ENCODE measurements at places on chromosomes 1 and 21.

- peaks cover 3% of the 10 kb centered on the region for H3K27me3 ChIP-seq
- no peak overlapping the region for H3K4me3 ChIP-seq
- no peak for DNase-seq
- H3K4me1 ChIP-seq = no peaks in the 10 kb centered on the region
Observed at GRCh38 chr1:170520601-170521000, 11.4 kb upstream of the GORAB start.

GRCh38 chr1:73637264-73637663 is 560.7 kb downstream of the LRRIQ3 start:
- H3K36me3 ChIP-seq = no peaks in the 10 kb centered on the region
- DNase-seq = no peak
- no peak overlapping the region for H3K27ac ChIP-seq

DNA sequence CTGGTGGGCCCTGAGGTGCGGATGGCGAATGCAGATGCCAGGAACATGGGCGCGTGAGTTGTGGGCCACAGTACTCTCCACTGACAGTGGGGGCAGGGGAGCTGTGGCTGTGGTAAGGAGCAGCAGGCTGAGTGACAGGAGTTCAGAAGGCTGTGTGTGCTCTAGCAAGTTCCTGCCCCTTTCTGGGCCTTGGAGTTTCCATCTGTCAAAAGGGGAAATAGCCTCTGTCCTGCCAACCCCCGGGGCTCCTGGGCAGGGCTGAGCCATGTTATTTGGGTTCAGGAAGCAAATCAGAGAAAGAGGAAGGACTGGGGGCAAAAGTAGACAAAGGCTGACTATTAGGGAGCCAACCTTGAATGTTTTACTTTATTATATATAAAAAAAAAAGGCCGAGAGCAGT is 19.5 kb upstream of the MFN2 start:
- no peak overlapping the region for H3K27ac ChIP-seq
- no peak overlapping the region for H3K4me3 ChIP-seq
- no peak for DNase-seq
- H3K36me3 ChIP-seq = no peaks in the 10 kb centered on the region
- H3K27me3 ChIP-seq = no peaks in the 10 kb centered on the region

DNA sequence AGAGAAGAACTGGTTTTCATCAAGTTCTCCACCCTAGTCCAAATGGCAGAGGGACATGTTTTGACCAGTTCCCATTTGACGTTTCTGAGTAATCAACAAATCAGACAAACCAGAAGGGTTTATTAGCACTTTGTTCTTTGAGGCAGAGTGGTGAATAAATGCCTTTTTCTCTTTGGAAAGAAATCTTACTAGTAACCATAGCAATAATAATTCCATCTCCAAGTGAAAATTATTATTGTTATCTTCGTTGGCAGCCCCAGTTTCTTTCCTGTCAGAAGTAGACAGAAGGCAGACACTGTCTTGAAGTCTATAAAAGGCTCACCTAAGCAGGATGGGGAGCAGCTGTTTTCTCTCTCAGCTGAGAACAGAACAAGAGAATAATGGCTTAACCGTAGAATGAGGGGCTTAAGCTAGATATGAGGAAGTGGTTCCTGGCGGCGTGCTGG is 391.6 kb downstream of the PBX1 start:
- H3K4me3 ChIP-seq = no peak overlapping the region
- no peaks in the 10 kb centered on the region for H3K27me3 ChIP-seq
- no peak overlapping the region for H3K27ac ChIP-seq

GRCh38 chr1:193104907-193105820 is at the start of gene GLRX2:
Gene GLRX2 (minus strand): TSS chr1:193105414. CDS start chr1:193105382, 32 bp downstream.
- H3K4me1 ChIP-seq = peaks cover 7% of the 10 kb centered on the region
- H3K36me3 ChIP-seq = peaks cover 5% of the 10 kb centered on the region
- H3K27me3 ChIP-seq = no peaks in the 10 kb centered on the region
- H3K27ac ChIP-seq = peak within 1 kb of the TSS; percentile 45

DNA sequence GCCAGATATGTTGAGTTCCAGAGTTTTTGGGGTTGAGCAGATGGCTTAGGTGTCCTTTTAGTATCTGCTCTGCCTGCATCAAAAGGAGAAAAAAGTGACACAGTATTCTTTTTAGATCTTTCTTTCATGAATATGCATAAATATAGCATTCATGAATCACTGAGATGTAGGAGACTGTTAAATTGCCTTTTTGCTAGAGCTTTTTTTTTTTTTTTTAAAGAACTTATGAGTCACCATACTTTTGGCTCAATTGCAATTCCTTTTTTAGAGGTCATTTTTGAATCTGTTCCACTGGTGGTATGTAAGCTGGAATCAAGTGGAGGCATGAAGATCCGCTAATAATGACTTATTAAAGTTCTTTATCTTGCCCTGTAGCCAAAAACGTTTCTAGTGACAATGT is 480.9 kb upstream of the ZRANB2 start:
- H3K36me3 ChIP-seq = no peaks in the 10 kb centered on the region
- no peak for DNase-seq
- no peak overlapping the region for H3K27ac ChIP-seq
- H3K4me3 ChIP-seq = no peak overlapping the region
- no peaks in the 10 kb centered on the region for H3K4me1 ChIP-seq

GRCh38 chr1:93171549-93172034 is 8.6 kb downstream of the TMED5 start:
- peak overlapping the region; percentile 7 for H3K4me3 ChIP-seq
- peaks cover 11% of the 10 kb centered on the region for H3K4me1 ChIP-seq
- peaks cover 13% of the 10 kb centered on the region for H3K36me3 ChIP-seq
- H3K27me3 ChIP-seq = no peaks in the 10 kb centered on the region

- DNase-seq = no peak
- peaks cover 11% of the 10 kb centered on the region for H3K27me3 ChIP-seq
- no peak overlapping the region for H3K4me3 ChIP-seq
Observed at GRCh38 chr1:14842891-14843290, 244.4 kb downstream of the KAZN start.

DNA sequence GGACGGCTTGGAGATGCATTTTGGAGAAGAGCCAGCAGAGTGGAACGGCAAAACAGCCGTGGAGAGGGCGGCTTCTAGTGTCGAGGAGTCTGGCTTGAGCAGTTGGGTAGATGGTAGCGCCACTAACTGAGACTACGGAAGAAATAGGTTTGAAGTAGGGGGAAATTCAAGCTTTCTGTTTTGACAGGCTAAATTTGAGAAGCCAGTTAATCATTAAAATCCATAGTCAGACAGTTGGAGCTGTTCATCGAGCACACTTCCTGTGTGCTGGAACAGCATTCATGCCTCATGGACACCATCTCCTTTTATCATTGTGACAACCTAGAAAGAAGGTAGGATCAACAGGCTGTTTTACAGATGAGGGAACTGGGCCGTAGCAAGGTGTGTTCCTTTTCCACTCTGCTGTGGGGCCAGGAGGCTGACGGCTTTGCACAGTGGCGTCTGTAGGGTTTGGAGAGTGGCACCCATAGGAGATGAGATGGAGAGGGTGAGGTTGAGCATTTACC is 3.4 kb upstream of the PKLR start:
- H3K4me1 ChIP-seq = peaks cover 15% of the 10 kb centered on the region
- H3K4me3 ChIP-seq = no peak overlapping the region
- H3K27ac ChIP-seq = no peak overlapping the region
- no peaks in the 10 kb centered on the region for H3K36me3 ChIP-seq
- no peak for DNase-seq

- H3K27me3 ChIP-seq = no peaks in the 10 kb centered on the region
- H3K36me3 ChIP-seq = no peaks in the 10 kb centered on the region
- H3K4me1 ChIP-seq = peaks cover 8% of the 10 kb centered on the region
- no peak overlapping the region for H3K27ac ChIP-seq
Observed at GRCh38 chr1:27931759-27932158, 3.0 kb upstream of the SMPDL3B start.

DNA sequence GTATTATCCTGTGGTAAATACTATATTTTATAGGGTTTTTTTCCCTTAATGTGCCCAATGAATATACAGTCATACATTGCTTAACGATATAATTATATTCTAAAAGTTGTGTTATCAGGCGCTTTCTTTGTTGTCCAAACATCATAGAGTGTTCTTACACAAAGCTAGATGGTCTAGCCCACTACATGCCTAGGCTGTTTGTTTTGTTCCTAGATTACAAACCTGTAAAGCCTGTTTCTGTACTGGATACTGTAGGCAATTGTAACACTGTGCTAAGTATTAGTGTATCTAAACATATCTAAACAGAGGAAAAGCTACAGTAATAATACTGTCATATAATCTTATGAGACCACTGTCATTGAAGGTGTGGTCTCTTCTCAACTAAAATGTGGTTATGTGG is 242.6 kb upstream of the C1orf105 start:
- H3K27me3 ChIP-seq = no peaks in the 10 kb centered on the region
- H3K36me3 ChIP-seq = no peaks in the 10 kb centered on the region
- H3K4me1 ChIP-seq = peaks cover 2% of the 10 kb centered on the region
- H3K4me3 ChIP-seq = no peak overlapping the region
- DNase-seq = no peak
- H3K27ac ChIP-seq = no peak overlapping the region

DNA sequence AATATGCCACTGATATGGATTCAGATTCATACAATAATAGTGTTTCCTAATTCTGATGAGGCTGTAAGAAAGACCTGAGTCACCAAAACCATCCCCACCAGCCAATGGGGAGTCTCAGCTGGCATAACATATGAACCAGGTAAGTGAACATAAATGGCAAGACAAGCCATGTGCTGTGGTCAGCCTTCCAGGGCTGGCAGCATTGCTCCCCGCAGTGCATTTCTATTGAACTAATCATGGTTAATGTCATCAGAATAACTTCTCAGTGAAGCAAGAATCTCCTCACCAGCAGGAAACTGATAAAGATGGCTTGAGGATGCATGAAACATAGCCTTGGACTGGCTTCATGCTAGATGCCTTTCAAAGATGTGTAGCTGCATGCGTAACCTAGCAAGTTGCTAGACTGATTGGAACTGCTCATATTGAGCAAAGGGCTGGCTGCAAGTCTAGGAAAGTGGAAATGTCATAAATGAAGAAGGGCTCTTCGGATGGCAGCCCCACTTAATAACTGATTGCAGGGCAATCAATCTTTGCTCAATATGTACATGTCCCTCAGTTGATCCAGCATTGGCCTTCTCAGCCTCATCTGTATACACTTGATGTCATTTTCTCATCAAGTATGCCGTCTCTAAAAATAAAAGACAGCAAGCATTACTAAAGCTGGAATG is 88.0 kb downstream of the NTNG1 start:
- no peak overlapping the region for H3K27ac ChIP-seq
- no peaks in the 10 kb centered on the region for H3K4me1 ChIP-seq
- no peak for DNase-seq

DNA sequence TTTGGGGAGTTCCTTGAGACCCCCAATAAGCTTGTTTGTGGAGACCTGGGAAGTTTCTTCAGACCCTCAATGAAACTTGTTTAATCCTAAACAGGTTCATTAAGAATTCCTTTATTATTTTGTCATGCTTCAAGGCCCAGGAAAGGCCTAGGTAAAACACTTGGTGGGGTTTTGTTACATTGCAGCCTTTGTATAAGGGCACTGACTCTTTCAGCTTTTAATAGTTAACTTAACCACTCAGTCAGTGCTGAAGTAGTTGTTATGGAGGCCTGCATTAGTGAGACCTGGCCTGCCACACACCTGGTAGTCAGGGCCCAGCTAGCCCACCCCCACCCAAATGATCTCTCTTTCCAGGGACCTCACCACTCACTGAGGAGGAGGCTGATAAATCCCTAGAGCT is 103.7 kb downstream of the FCRL5 start:
- no peak for DNase-seq
- H3K4me3 ChIP-seq = no peak overlapping the region
- no peaks in the 10 kb centered on the region for H3K4me1 ChIP-seq

- no peak for DNase-seq
- H3K36me3 ChIP-seq = no peaks in the 10 kb centered on the region
- no peak overlapping the region for H3K4me3 ChIP-seq
- H3K27ac ChIP-seq = no peak overlapping the region
- H3K27me3 ChIP-seq = no peaks in the 10 kb centered on the region
Observed at GRCh38 chr1:96365596-96366390, 355.8 kb upstream of the PTBP2 start.

- no peaks in the 10 kb centered on the region for H3K36me3 ChIP-seq
- no peaks in the 10 kb centered on the region for H3K27me3 ChIP-seq
- H3K27ac ChIP-seq = no peak overlapping the region
- no peak overlapping the region for H3K4me3 ChIP-seq
- DNase-seq = no peak
Observed at GRCh38 chr21:45454060-45454925, 49.3 kb downstream of the COL18A1 start.

DNA sequence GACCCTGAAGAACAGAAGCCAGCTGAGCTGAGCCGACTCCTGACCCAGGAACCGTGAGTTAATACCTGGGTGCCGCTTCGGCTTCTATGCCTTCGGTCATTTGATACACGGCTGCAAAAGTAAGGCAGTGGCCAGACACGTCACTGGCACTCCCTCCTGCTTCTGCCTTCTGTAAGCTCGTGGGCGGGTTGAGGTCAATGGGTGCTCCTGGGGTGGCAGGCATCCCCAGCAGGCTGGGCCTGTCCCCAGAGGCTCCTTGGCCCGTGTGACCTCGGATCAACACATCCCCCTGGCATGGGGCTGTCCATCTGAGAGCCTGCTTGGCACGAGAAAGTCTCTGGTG is 35.7 kb upstream of the COL6A1 start:
- no peaks in the 10 kb centered on the region for H3K36me3 ChIP-seq
- no peak overlapping the region for H3K27ac ChIP-seq
- H3K4me1 ChIP-seq = no peaks in the 10 kb centered on the region

DNA sequence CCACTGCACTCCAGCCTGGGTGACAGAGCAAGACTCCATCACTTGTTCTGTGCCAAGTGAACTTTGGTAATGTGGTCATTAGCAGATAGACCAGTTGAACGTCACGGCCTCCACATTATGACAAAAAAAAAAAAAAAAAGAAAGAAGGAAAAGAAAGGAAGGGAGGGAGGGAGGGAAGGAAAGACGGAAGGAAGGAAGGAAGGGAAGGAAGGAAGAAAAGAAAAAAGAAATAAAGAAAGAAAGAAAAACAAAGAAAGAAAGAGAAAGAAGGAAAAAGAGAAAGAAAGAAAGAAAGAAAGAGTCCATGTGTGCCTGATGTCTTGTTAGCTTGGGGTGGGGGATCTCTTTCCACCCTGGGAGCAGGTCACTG is 45.3 kb downstream of the SIM2 start:
- H3K27me3 ChIP-seq = peaks cover 45% of the 10 kb centered on the region
- DNase-seq = no peak
- no peak overlapping the region for H3K27ac ChIP-seq
- peaks cover 4% of the 10 kb centered on the region for H3K4me1 ChIP-seq

GRCh38 chr1:54745274-54745673 is 19.0 kb downstream of the PARS2 start:
- H3K27me3 ChIP-seq = no peaks in the 10 kb centered on the region
- H3K27ac ChIP-seq = no peak overlapping the region
- DNase-seq = no peak

- H3K27me3 ChIP-seq = peaks cover 36% of the 10 kb centered on the region
- no peak overlapping the region for H3K27ac ChIP-seq
- H3K4me1 ChIP-seq = peaks cover 19% of the 10 kb centered on the region
- DNase-seq = no peak
Observed at GRCh38 chr1:183418696-183419095, 516 bp upstream of the NMNAT2 start.

All from T-cell (primary cell).